ENCODE measurements at places on chromosomes 13 and 19. TPM values are rescaled to one million over a fixed set of nuclear protein-coding genes. Genes with fewer than 3 reads are reported as not detected.

DNA sequence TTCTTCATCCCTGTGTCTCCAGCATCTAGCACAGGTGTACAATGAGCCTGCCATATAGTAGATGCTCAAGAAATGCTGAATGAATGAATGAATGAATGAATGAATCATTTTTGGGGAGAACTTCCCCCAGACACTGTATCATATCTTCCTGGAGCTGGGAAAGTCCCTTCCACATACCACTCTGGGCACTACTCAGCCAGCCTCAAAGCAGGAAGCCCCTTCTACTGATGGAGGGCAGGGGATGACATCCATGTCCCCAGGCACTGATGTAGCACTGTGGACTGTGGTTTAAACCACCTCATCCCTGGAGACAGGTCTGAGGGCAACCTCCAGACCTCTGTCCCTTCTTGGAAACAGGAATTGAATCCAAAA lies 4.8 kb downstream of the GNA15 start:
- DNase-seq: no peak

DNA sequence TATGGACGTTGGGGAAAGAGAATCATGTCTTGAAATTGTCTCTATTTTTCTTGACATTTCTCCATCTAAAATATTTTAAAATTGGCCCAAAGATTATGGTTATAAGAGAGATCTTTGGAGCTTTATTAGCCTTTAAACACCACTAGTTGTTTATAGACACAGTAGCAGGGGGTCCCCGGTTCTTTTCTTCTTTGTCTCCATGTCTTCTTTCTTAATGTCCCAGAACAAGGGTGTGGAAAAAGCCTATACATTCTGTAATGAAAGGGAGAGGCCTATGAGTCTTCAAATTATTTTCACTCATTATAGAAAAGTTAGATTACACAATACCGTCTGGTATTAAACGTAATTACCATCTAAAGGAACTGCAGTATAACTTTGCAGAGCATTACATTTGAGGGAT lies 300.0 kb downstream of the NALCN start:
- DNase-seq: no peak

The FFAR1 gene
- not detected for total RNA-seq

GRCh38 chr19:5118026-5118425 lies 149.1 kb downstream of the KDM4B start:
- no peak for DNase-seq

The ATP8A2 gene
- total RNA-seq: not detected

DNA sequence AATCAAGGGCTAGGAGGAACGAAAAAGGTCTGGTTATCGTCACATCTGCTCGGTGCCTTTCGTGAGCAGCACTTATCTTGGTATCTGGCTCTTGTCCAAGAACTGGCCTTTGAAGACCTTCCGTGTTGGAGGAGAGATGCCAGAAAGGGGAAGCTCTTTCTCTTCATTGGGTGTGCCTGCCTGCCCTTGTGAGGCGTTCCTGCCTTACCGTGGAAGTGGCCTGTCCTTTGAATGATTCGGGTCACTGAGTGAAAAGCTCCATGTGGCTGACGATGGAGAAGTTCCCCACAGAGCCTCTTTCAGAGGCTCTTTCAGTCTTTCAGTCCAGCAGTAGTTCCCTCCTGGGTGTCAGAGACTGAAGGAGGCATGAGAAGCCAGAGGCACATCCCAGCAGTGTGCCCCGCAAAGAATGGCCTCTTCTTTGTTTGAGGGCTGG lies 121.5 kb upstream of the SLC10A2 start:
- peak; percentile 0 for DNase-seq

GRCh38 chr13:112177450-112178288 lies 110.7 kb downstream of the SOX1 start:
- no peak for DNase-seq

- no peak for DNase-seq
These were observed 1303.4 kb downstream of the PCDH9 start for GRCh38 chr13:65926750-65927171.

- DNase-seq: no peak
These were observed 370.7 kb downstream of the COG6 start for GRCh38 chr13:40026174-40026585.

GRCh38 chr19:48554385-48555091 lies 2.6 kb downstream of the SULT2B1 start:
- no peak for DNase-seq

The PLIN3 gene
- 306 TPM for total RNA-seq

DNA sequence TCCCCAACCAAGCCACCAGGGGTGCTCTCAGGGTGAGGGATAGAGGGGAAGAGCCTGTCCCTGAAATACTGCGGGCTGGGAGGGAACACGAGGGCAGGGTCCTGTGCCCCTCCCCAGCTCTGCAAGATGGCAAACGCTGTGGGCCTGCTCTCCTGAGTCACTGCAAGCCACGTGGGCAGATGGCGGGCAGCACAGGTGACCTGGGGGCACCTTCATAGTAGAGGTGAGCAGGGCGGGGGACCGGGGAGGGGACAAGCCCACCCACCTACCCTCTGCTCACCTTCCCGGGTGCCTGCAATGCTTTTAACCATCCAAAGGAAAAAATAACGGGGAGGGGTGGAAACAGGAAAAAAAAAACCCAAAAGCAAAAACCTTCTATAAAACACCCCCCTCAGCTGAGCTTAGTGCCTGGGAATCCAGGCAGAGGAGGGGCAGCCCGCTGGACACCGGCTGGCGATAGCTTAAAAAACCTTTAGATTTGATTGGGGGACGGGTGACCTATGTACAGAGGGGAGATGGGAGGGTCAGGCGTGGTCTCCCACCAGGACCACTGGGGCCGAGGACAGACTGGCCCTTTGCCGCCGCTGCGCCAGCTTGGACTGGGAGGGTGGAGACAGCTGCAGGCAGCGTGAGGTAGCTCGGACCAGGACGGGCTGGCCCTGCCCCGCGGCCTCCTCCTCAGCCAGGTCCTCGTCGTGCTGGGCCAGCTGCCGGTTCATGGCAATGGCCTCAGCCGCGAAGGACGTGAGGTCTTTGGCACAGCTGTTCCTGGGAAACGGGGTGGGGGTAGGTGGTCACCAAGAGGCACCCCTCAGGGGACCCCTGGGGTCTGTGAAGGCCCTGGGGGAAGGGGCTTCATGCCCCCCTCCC lies 11.7 kb downstream of the MKNK2 start:
- DNase-seq: no peak

The SCAF1 gene
- total RNA-seq: 28.7 TPM

The ZNF8 gene
- total RNA-seq: 4.0 TPM

DNA sequence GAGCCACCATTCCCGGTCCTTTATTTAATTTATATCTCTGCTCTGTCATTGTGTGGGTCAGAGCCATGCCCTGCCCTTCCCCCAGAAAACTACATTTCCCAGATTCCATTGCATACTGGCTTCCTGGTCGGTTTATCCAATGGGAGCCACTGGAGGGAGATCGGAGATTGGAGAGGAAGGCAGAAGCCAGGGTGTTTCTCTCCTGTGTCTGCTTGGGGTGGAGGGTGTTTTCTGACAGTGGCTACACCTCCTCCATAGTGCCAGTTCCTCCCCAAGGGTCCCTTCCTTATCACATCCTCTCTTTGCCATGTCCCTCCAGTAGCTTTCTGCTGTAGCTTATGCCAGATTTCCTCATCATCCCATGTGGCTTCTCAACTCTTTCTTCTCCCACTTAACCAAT lies 19.0 kb downstream of the OLFM2 start:
- DNase-seq: peak; percentile 82

DNA sequence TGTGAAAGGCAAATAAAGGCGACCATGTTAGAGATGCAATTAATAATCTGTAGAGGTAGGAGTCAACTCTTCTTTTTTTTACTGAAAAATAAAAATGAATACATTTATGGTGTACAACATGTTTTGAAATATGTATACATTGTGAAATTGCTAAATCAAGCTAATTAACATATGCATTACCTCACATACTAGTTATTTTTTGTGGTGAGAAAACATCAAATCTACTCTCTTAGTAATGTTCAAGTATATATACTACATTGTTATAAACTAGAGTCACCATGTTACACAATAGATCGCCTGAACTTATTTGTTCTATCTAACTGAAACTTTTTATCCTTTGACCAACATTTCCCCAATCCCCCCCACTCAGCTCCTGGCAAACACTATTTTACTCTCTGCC lies 143.2 kb downstream of the POU4F1 start:
- DNase-seq: no peak

The C19orf12 gene
- total RNA-seq: 46.8 TPM

The ZNF560 gene
- 0.25 TPM for total RNA-seq

- DNase-seq: peak; percentile 79
These were observed 8.7 kb upstream of the SMG9 start for GRCh38 chr19:43763473-43763939.

- DNase-seq: no peak
These were observed 314.2 kb downstream of the OLFM4 start for GRCh38 chr13:53342623-53343360.

The ZNF540 gene
- total RNA-seq: 6.2 TPM

The SLC5A5 gene
- not detected for total RNA-seq

DNA sequence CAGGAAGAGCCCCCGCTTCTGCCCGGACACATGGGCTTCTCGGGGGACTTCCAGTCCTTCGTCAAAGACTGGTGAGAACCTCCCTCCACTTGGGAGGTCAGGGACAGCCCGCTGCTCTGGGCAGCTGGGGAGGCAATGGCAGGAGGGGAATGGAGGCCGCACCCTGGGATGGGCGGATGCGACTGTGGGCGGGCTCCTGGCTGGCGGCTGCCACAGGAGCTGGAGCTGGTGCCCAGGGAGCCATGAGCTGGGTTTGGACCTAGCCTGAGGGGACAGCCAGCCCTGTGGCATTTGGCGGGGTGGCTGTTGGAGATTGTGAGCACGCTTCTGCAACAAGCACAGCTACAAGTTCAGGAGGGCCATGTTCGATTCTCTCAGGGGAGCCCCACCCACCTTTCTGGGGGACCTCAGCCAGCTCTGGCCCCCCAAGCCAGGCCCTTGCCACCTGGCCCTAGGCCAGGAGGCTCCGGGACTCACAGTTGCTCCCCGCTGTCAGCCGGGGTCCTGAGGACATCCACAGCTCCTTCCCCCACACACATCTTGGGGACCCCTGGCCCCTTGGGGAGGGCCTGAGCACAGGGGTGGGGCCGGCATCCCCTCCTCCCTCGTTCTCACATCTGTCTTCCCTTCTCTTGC lies 3.0 kb upstream of the TGFBR3L start:
- no peak for DNase-seq

The ARHGAP45 gene
- 1.5 TPM for total RNA-seq

- DNase-seq: peak; percentile 9
These were observed 25.6 kb upstream of the PCCA start for GRCh38 chr13:100063333-100063732.

The CEACAM16 gene
- not detected for total RNA-seq

The FCGBP gene
- not detected for total RNA-seq

DNA sequence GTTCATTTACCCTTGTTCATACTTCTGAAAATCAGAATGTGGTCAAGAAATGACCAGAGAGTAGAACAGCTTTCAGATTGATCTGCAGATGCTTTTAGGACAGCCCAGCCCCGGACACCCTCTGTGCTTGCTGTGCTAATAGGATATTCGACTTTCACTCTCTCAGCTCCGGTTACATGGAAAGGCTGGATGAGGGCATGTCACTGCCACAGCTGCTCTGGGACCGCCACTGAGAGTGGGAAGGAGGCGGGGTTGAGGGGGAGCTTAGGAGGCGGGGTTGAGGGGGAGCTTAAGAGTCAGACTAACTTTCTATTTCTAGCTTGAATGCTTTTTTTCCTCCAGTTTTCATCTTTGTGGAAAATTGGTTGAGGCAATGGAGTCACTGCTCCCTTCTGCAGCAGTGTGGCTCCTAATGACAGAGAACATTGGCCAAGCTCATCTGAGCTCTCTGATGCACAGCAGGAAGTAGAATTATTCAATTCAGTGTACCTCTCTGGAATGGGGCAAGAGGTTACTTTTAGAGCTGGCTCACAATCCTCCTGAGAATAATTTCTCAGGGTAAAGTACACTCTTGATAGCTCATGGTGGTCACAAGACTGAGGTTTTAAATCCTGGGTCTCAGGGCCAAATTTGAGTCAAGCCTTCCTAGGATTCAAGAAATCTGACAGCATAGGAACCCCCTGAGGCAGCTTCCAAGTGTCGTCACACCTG lies 74.6 kb upstream of the NPAS1 start:
- DNase-seq: peak; percentile 72

The GTPBP3 gene
- 11.4 TPM for total RNA-seq

The IQCN gene
- 0.11 TPM for total RNA-seq

DNA sequence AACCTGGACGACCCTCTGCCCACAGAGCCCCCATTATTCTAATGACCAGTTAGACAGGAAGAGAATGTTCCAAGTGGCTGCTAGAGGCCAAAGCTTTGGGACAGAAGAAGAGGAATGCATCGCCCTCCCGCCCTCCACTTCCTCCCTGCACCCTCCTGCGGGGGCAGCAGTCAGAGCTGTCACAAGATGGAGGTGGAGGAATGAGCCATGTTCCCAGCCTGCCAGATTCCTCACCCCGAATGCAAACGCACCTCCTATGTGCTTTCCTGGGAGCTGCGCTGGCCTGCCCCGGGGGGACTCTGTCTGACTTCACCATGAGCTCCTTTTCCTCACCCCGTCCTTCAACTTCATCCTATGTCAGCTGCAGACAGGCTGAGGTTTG lies 1.7 kb downstream of the YJEFN3 start:
- peak; percentile 49 for DNase-seq

The SLAIN1 gene
- not detected for total RNA-seq

- DNase-seq: no peak
These were observed 101.7 kb upstream of the SOX21 start for GRCh38 chr13:94813920-94814475.

DNA sequence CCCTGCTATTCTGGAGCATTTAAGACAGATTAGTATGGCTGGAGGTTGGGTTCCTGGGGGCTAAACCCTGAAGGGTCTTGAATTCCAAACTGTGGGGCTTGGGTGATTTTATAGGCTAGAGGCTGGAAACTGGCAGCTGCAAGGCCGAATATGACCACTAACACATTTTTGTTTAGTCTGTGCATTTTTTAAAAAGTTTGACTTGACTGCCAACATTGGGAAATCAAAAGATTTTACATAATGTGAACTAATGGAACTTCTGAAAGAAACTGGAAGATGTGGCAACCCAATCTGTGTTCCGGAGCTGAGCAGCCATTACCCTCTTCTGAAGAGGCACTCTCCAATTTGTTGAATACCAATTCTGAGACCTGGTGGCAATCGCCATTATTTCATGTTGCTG lies 5.1 kb downstream of the ZNF784 start:
- DNase-seq: peak; percentile 59

The HIF3A gene
- not detected for total RNA-seq

The ADAMTS10 gene
- total RNA-seq: 12.9 TPM

The ZNF569 gene
- 7.2 TPM for total RNA-seq

- DNase-seq: no peak
These were observed 98.0 kb downstream of the EDNRB start for GRCh38 chr13:77820431-77821149.

DNA sequence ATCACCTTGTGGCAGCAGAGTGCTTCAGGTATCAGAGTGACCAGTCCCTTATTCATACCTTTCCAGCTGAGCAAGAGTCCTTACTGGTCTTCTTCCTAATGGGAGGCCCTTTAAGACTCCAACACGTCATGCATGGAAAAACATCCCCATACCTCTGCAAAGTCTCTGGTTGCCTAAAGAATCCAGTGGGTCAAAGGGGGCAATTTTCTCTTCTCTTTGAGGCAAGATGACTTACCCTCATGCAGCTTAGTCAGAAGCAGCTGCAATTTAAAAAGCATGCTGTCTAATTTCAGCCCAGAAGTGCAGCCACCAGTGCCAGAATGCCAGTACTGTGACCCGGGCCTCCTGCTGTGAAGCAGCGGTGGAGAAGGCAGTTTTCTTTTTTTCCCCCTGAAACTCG lies 18.7 kb downstream of the PPP5C start:
- DNase-seq: no peak

GRCh38 chr19:18311502-18312091 lies 11.3 kb downstream of the LSM4 start:
- DNase-seq: no peak

GRCh38 chr13:24184265-24184841 lies 23.8 kb downstream of the SPATA13 start:
- DNase-seq: no peak
